ENCODE measurements at places on chromosomes 16 and 17.

DNA sequence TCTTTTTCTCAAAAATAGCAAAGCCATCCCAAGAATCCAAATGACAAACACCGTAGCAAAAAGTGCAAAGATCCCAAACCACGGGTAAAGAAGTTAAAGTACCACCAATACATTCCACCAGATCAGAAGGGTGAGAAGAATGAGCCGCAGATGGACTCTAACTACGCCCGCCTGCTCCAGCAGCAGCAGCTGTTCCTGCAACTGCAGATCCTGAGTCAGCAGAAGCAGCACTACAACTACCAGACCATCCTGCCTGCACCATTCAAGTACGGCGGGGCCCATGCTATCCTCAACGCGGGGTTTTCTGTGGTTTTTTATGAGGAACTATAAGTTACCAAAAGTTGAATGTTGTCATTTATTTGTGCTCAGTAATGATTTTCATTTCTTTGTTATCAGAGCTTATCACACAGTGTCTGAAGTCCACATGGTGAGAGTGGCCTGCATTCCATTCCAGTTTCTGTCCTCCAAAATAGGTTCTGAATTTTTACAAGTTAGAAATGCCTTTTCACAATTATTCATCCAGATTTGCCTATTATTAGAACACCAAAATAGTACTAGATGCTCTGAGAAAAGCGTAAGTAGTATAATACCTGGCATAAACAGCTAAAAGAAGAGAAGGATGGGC lies 169.2 kb downstream of the MRTFB start:
- no peak for DNase-seq

GRCh38 chr16:28859326-28859725 lies 4.3 kb upstream of the SH2B1 start:
- DNase-seq, result no peak

DNA sequence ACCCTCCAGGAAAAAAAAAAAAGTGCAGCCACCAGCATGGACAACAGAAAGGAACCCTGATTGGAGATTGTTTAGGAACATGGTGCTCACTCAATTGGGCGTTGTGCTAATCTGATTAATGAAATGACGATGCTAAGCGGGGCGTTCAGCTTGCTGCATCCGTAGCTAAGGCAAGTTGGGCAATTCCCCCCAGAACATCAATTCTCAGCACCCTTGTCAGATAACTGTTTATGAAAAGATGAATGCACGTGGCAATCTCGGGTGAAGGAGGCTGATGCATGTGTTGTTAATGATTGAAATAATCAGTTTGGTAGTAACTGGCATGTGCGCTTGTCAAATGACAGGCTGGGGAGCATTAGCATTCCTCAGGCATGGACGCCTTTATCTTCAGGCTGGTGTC lies 57.0 kb downstream of the HS3ST3A1 start:
- DNase-seq, result no peak

GRCh38 chr17:31374094-31374447 lies 17.4 kb upstream of the RAB11FIP4 start:
- no peak for DNase-seq

GRCh38 chr17:8609910-8610309 lies 20.6 kb downstream of the MYH10 start:
- DNase-seq, result no peak

DNA sequence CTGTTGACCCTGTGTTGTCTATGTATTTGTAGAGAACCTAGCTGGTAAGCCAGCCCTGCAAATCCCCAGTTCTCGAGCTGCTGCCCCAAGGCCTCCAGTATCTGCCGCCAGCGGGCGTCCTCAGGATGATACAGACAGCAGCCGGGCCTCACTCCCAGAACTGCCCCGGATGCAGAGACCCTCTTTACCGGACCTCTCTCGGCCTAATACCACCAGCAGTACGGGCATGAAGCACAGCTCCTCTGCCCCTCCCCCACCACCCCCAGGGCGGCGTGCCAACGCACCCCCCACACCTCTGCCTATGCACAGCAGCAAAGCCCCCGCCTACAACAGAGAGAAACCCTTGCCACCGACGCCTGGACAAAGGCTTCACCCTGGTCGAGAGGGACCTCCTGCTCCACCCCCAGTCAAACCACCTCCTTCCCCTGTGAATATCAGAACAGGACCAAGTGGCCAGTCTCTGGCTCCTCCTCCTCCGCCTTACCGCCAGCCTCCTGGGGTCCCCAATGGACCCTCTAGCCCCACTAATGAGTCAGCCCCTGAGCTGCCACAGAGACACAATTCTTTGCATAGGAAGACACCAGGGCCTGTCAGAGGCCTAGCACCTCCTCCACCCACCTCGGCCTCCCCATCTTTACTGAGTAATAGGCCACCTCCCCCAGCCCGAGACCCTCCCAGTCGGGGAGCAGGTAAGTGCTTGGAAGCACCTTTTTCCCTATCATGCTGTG lies 23.1 kb upstream of the CDC6 start:
- no peak for DNase-seq

DNA sequence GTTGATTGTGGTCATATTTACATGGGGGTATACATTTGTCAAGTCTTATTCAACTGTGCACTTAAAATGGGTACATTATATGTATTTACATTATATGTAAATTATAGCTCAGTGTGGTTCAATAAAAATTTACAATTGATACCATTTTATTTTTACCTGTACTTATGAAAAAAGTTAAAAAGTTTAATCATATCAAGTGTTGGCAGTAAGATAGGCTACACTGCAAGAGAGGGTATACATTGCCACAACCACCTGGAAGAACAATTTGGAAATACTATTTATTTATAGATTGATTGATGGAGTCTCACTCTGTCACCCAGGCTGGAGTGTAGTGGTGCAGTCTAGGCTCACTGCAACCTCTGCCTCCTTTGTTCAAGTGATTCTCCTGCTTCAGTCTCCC lies 453.3 kb downstream of the XYLT1 start:
- no peak for DNase-seq

GRCh38 chr17:82709024-82709675 lies 7.4 kb upstream of the FN3KRP start:
- no peak for DNase-seq

- no peak for DNase-seq
Measured at GRCh38 chr17:78573955-78574354, 3.2 kb downstream of the DNAH17 start.

DNA sequence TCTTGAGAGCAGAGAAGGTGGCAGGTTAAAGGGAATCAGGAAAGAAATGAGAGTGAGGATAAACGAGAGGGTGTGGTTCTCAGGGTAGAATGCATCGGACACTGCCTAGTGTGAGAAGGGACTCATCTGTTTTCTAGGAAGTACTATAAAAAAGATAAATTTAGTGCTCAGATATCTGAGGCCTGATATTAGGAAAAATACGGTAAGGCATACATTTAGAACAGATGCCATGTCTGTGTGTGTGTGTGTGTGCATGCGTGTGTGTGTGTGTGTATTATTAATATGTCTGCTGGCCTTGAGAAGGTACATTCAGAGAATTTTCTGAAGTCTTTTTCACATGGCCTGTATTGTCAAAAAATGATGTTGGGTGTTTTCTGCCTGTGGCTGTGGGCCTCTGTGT lies 414.8 kb downstream of the MAF start:
- DNase-seq, result no peak

- no peak for DNase-seq
Measured at GRCh38 chr16:79008036-79008868, 592.3 kb downstream of the MAF start.

- peak; percentile 98 for DNase-seq
Measured at GRCh38 chr16:22397464-22397863, 23.0 kb upstream of the CDR2 start.

DNA sequence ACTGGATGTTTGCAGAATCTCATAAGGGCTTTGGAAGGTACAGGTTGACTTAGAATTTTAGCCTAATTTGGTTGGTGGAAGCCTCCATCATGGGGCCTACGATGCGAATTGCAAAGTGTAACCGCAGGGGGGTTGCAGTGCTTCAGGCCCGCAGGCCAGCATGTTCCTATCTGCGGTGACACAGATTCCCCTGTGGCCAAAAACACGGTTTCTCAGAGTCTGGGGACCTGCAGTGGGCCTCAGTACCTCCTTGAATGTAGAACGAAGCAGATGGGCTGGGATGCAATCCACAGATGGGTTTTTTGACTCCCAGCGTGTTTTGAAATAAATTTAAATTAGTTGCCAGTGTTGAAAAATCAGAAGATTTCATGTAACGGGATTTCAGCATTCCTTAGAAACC lies 34.7 kb downstream of the KIAA0513 start:
- DNase-seq, result no peak

GRCh38 chr16:19400711-19401110 lies 17.0 kb upstream of the TMC5 start:
- DNase-seq, result no peak

DNA sequence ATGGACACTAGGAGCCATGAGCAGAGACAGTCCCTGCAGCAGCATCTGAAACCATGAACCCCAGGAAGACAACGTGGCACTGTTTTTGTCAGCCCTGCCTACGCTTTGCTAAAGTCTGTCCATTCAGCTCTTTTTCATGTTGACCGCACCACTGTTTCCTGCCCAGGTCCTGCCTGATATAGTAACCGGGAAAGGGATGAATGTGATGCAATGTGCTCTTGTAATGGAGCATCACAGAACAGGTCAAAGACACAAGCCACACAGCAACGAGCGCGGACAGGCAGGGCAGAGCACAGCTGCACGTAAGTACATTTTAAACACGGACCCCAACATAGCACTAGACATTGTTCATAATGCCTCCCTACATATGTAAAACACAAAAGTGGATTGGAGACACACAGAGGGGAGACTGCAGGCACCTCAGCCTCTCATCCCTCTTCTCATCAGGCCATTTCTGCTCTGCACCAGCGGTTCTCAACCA lies 16.9 kb upstream of the TNFRSF13B start:
- no peak for DNase-seq

GRCh38 chr17:28688481-28688880 lies 23.2 kb downstream of the PROCA1 start:
- DNase-seq, result no peak

GRCh38 chr17:68519911-68520310 lies 7.7 kb downstream of the PRKAR1A start:
- DNase-seq, result no peak

GRCh38 chr17:79562931-79563210 lies 48.0 kb downstream of the RBFOX3 start:
- DNase-seq, result no peak

- DNase-seq, result no peak
Measured at GRCh38 chr17:50676065-50676975, 31.4 kb downstream of the ANKRD40 start.

DNA sequence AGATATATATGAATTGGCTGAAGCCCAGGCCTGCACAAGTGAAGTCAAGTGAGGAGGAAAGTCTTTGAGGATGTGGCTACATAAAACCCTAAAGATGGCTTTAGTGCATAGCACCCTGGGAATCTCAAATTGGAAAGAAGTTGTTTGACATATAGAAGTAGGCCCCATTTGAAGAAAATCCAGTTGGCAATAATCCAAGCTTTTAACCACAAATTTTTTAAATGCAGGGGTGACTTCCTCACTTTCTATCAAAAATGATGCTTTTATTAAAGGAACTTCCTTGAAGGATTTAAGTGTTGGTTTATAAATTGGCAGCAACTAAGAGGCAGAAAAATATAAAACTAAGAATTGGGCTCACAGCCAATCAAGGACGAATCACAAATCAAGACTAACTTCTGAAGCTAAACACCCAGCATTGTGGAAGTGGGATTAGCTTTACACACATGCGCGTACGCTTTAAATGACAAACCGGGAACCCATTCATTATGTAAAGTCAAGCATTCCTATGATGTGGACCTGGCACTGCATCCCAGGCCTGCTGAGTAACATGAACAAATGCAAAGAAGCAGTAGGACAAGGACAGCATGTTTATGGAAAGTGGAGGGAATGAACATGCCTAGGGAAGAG lies 63.3 kb downstream of the NOG start:
- DNase-seq, result no peak

DNA sequence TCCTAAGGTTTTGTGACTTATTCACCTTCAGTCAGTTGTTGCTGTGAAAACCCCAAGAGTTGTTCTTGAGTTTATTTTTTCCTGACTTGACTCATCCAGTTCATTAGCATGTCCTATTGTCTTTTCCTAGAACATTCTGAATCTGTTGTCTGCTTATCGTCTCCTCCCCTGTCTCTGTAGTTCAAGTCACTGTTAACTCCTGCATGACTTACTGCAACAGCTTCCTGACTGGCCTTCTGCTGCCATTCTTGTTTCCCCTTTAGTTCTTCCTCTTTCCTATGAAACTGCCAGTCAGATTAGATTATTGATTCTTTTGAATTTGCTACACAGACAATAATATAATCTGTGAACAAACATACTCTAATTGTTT lies 161.5 kb downstream of the FTO start:
- no peak for DNase-seq

DNA sequence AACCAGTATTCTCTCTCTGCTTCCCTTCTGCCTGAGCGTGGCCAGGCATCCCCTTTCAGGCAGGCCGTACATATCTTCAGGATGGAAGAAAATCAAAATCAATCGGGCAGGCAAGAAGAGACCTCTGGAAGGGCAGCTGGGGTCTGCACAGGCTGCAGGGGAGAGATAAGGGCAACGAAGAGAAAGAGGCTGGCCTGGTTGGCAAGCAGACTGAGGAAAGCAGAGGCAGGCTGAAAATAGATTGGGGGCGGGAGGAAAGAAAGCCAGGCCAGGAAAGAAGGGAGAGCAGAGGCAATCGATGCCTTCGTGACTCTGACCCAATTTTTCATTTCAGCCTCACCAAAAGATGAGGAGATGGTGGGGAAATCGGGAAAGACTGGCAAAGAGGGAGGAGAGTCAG lies 18.1 kb downstream of the PIPOX start:
- DNase-seq, result no peak

GRCh38 chr16:57801098-57801808 lies 1.0 kb downstream of the KIFC3 start:
- DNase-seq, result peak; percentile 24

GRCh38 chr17:61002316-61002736 lies 324.7 kb downstream of the BCAS3 start:
- DNase-seq, result no peak

- DNase-seq, result no peak
Measured at GRCh38 chr16:4911970-4912386, 25.0 kb downstream of the PPL start.

DNA sequence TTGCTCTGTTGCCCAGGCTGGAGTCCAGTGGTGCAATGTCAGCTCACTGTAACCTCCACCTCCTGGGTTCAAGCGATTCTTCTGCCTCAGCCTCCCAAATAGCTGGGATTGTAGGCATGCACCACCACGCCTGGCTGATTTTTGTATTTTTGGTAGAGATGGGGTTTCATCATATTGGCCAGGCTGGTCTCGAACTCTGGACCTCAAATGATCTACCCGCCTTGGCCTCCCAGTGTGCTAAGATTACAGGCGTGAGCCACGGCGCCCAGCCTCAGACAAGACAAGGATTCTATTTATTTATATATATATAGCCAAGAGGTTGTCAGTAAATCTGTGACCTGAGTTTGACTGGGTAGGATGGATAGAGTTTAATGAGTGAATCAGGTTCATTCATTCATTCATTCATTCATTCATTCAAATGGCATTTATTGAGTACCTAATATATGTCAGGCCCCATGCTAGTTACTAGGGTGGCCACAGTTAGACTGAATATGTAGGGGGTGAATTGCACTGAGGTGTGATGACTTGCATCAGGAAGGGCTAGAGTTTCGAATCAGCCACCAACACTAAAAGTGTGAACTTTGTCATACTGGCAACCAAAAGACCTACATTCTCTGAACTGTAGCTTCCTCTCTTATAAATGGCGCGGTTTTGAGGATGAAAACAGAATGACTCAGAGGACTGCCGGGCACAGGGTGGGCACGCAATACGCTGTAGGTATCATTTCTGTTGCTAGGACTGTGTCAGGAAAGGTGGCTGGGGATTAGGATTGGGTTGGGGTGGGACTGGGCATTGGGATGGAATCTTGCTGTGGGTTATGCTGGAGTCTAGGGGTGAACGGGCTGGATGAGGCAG lies 37.8 kb downstream of the ITGAE start:
- DNase-seq, result no peak

All from AG04449 (cell line).